ENCODE measurements at places on chromosomes 5 and 9.

DNA sequence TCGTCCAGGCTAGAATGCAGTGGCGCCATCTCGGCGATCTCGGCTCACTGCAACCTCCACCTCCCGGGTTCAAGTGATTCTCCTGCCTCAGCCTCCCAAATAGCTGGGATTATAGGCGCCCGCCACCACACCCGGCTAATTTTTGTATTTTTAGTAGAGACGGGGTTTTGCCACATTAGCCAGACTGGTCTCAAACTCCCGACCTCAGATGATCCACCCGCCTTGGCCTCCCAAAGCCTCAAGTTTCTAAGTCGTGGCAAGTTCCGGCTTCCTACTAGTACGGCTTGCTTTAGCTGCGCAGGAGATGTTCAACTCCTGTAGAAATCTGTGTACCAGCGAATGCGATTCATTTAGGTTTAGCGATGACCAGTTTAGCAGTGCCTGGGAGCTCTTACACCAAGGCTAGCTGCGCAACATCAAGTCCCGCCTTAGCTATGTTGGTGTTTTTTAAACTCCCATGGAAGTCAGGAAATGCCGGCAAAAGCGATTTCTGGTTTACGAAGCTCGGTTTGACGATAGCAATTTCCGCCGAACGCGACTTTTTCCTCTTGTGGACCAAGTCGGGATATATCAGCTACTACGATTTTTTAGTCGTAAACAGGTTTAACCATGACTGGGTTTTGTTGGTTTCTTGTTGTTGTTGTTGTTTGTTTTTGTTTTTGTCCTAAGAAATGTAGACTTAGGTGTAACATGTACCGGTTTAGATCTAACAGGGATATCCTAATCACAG lies 46.4 kb downstream of the ANXA2R start:
- no peak for DNase-seq

GRCh38 chr5:932151-932627 lies 39.5 kb downstream of the TRIP13 start:
- DNase-seq, result no peak

- DNase-seq, result no peak
Measured at GRCh38 chr9:83473488-83473971, 64.7 kb downstream of the FRMD3 start.

DNA sequence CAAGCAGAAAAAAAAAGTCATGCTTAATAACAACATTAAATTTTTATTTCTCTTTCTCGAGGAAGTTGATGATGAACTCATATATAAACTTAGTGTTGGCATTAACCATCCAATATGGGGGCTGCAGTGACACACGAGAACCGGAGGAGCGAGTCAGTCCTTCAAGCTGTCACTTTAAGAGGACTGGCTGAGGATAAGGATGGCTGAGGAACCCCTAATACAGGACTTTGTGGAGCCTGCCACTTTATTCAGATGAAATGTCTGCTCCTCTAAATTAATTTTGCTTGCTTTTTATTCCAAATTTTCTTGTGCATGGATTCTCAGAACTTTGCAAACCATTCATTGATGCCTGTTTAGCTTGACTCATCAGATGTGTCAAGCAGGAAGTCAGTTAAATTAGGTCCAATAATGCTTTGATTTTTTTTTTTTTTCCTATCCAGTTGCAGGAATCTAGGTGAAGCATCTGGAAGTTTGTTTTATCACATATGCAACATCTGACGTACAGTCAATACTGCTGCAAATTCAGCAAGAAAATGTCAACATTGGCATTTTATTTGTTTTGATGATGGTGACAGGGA lies 144.2 kb upstream of the COL5A1 start:
- DNase-seq, result no peak

DNA sequence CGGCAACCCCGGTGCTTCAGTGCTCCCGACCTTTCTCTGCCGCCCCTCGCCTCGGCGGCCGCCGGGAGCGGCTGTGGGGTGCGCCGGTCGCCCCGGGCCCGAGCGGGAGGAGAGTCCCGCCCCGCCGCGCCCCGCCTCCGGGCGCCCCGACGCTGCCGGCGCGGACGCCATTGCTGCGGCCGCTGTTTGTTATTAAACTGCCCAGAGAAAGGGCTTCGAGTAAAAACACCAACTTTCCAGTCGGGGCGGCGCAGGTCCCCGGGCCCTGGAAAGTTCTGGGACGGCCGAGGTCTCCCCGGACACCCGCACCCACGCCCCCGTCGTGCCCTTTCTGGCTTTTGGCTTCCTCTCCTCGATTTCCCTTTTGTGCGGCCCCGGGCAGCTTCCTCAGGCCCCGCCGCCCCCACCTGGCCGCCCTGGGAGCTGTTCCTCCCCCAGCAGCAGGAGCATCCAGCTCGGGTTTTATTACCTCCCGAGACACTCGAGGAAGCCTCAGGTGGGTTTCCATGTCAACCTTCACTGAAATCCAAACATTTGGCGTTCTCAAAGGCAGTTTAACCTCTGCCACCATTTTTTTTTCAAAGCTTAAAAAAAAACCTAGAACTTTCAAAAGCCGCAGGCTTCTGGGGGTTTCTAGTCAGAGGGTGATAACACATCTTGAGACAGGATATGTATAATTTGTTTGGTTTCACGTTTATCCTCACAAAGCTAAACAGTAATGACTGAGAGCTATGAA lies 334.4 kb downstream of the CWC27 start:
- DNase-seq, result peak; percentile 34

- peak; percentile 8 for DNase-seq
Measured at GRCh38 chr9:135989722-135990467, 28.7 kb upstream of the UBAC1 start.
